ENCODE measurements at places on chromosomes 6 and 20. TPM values are rescaled to one million over a fixed set of nuclear protein-coding genes. Genes with fewer than 3 reads are reported as not detected.

- H3K27ac ChIP-seq: no peak overlapping the region
- no peaks in the 10 kb centered on the region for H3K27me3 ChIP-seq
- DNase-seq: no peak
- no peak overlapping the region for H3K4me3 ChIP-seq
- peaks cover 4% of the 10 kb centered on the region for H3K36me3 ChIP-seq
- H3K4me1 ChIP-seq: peaks cover 22% of the 10 kb centered on the region
These were observed 1.9 kb upstream of the IGF2R start for GRCh38 chr6:159966981-159967380.

GRCh38 chr6:99318566-99318965 is 30.9 kb downstream of the FAXC start:
- no peaks in the 10 kb centered on the region for H3K4me1 ChIP-seq
- DNase-seq: no peak
- no peaks in the 10 kb centered on the region for H3K36me3 ChIP-seq
- no peak overlapping the region for H3K27ac ChIP-seq
- no peak overlapping the region for H3K4me3 ChIP-seq
- peaks cover 15% of the 10 kb centered on the region for H3K27me3 ChIP-seq

- H3K27ac ChIP-seq: peak overlapping the region; percentile 89
- no peak for DNase-seq
- peak overlapping the region; percentile 91 for H3K4me3 ChIP-seq
- H3K27me3 ChIP-seq: no peaks in the 10 kb centered on the region
These were observed 2.4 kb upstream of the CCR6 start for GRCh38 chr6:167120583-167120903.

DNA sequence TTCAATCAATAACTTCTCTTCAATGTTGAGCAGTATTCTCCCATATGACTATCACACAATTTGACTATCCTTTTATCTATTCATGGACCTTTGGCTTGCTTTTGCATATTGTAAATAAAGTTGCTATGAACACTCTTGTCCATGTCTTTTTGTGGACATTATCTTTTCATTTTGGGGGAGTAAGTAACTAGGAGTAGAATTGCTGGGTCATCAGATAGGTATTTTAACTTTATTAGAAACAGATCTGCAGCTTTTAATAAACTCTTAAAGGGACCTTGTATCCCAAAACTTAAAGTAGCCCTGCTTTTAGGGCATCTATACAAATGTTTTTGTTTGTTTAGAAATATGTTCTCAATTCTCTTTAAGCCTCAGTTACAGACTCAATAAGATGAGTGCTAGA is 614.2 kb upstream of the CITED2 start:
- H3K4me3 ChIP-seq: no peak overlapping the region
- DNase-seq: no peak
- peaks cover 5% of the 10 kb centered on the region for H3K27me3 ChIP-seq

DNA sequence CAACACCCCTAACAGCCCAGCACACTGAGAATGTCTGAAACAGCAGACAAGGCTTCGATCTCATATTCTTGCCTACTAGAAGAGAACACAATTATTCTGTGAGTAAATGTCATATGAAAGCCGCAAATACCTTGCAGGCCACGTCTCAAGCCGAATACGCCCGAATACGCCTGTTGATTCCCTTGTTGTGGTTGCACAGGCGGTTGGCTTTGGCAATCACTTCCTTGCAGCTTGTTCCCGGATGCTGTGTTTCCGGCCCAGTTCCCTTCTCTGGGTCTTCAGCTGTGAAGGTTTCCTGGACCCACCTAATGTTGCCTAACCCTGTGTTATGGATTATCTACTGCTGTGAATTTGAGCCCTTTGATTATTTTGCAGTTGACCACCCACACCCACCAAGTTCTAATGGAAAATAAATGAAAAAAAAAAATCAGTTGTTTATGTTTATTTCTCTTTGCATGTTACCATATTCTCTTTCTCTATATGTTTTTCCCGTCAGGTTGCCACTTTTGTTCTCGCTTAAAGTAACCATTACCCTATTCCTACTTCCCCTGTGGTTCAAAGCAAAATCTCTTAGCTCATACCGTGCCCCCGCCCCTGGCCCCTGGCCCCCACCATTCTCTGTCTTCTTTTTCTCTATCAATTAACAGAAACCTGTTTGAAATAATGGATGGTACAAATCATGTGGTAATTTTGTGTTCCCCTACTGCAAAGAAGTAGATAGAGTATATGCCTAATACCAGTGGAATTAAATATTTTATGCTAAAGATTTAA is 172.4 kb downstream of the ADGB start:
- no peak overlapping the region for H3K4me3 ChIP-seq
- DNase-seq: no peak
- peaks cover 19% of the 10 kb centered on the region for H3K27me3 ChIP-seq
- no peaks in the 10 kb centered on the region for H3K36me3 ChIP-seq
- H3K4me1 ChIP-seq: peaks cover 10% of the 10 kb centered on the region

DNA sequence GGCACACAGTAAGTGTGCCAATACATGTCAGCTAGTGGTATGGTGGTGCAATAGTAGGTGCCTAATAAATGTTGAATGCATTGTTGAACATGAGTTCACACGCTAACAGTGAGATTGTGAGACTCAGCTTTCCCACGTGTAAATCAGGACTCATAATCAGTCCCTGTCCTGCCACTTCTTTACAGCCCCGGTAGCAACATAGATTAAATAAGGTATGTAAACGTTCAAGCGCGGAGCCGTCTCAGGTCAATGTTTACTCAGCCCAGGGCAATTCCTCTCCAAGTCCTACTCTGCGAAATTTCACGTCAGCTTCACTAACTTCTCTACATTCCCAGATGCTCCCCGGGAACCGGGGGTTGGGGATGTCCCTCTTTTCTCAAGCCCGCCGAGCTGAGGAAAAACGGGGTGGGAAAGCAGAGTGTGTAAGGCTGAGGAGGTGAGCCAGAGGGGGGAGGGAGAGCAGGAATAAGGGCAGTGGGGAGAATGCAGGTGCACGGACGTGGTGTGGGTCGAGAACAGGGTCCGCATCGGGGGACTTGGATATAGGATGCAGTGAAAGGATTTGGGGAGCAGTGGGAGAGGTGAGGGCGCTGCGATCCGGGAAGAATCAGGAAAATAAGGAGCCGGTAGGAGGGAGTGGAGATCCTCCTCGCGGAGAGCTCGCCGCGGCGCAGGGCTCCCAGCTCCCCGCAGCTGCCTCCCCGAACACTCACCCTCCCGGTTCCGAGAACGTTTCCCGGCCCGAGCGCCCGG is 544 bp upstream of the TP53INP2 start:
- H3K27ac ChIP-seq: peak overlapping the region; percentile 86
- H3K27me3 ChIP-seq: peaks cover 7% of the 10 kb centered on the region
- H3K4me3 ChIP-seq: peak overlapping the region; percentile 92
- peaks cover 4% of the 10 kb centered on the region for H3K36me3 ChIP-seq
- peak; percentile 23 for DNase-seq
- peaks cover 20% of the 10 kb centered on the region for H3K4me1 ChIP-seq

GRCh38 chr20:64223526-64224067 is 32.0 kb upstream of the PCMTD2 start:
- H3K4me3 ChIP-seq: no peak overlapping the region
- no peaks in the 10 kb centered on the region for H3K4me1 ChIP-seq
- H3K27me3 ChIP-seq: peaks cover 4% of the 10 kb centered on the region
- no peak for DNase-seq

- no peaks in the 10 kb centered on the region for H3K36me3 ChIP-seq
- H3K27me3 ChIP-seq: peaks cover 1% of the 10 kb centered on the region
- peak overlapping the region; percentile 44 for H3K4me3 ChIP-seq
- DNase-seq: no peak
These were observed 89.5 kb downstream of the SNX5 start for GRCh38 chr20:17878912-17879602.

- peak overlapping the region; percentile 20 for H3K27ac ChIP-seq
- H3K36me3 ChIP-seq: peaks cover 2% of the 10 kb centered on the region
- peaks cover 4% of the 10 kb centered on the region for H3K4me1 ChIP-seq
- no peak for DNase-seq
- H3K27me3 ChIP-seq: peaks cover 3% of the 10 kb centered on the region
These were observed 117.6 kb downstream of the SULF2 start for GRCh38 chr20:47667531-47668312.

DNA sequence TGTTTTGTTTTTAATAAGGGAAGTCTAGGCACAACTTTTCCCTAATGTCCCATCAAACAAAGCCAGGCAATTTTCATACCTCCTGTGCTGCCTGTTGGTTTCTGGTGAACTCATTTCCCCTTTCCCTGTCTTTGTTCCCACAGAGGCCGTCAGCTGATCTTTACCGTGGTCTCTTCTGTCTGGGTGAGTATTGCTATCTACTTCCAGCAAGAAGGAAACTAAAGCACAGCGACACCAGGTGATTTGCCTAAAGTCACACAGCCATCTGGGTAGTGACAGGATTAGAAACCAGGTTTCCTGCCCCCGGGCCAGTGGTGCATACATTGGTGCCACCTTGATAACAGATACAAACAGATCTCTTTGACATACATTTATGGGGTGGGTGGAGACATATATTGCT is 59.6 kb downstream of the RAB44 start:
- peaks cover 77% of the 10 kb centered on the region for H3K4me1 ChIP-seq
- H3K27me3 ChIP-seq: no peaks in the 10 kb centered on the region
- peak overlapping the region; percentile 90 for H3K4me3 ChIP-seq
- peaks cover 14% of the 10 kb centered on the region for H3K36me3 ChIP-seq
- H3K27ac ChIP-seq: peak overlapping the region; percentile 97
- DNase-seq: no peak

GRCh38 chr6:136415351-136416007 is 125.8 kb upstream of the BCLAF1 start:
- H3K4me1 ChIP-seq: no peaks in the 10 kb centered on the region
- H3K36me3 ChIP-seq: no peaks in the 10 kb centered on the region
- H3K27ac ChIP-seq: no peak overlapping the region

DNA sequence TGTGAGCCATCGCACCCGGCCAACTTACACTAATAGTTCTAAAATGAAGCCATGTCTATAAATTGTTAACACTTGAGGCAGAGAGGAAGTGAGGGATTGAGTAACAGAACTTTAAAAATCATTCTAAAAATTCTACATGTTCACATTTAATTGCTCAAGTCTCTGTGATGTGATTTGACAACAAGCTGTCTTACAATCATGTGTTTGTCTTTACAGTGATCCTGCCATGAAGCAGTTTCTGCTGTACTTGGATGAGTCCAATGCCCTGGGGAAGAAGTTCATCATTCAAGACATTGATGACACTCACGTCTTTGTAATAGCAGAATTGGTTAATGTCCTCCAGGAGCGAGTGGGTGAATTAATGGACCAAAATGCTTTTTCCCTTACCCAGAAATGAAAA is 23.6 kb downstream of the GTF2H5 start:
- H3K36me3 ChIP-seq: peaks cover 48% of the 10 kb centered on the region
- no peaks in the 10 kb centered on the region for H3K4me1 ChIP-seq
- DNase-seq: no peak
- no peaks in the 10 kb centered on the region for H3K27me3 ChIP-seq
- H3K4me3 ChIP-seq: no peak overlapping the region

GRCh38 chr6:19705606-19706005 is 131.6 kb upstream of the ID4 start:
- H3K4me1 ChIP-seq: no peaks in the 10 kb centered on the region
- no peak overlapping the region for H3K27ac ChIP-seq
- no peak for DNase-seq
- no peak overlapping the region for H3K4me3 ChIP-seq
- H3K36me3 ChIP-seq: no peaks in the 10 kb centered on the region

Gene SLC17A9
- total RNA-seq: 47.6 TPM

Gene RAMACL
- total RNA-seq: 2.3 TPM

Gene CST4
- not detected for total RNA-seq

Gene FAM83B
- not detected for total RNA-seq

Gene NTSR1
- total RNA-seq: not detected

Gene SRSF3
- total RNA-seq: 494 TPM

Gene TCP11
- not detected for total RNA-seq

Gene PNPLA1
- total RNA-seq: not detected

Gene MLIP
- not detected for total RNA-seq

Gene ALDH8A1
- total RNA-seq: 0.53 TPM

Gene ZNF165
- total RNA-seq: 6.0 TPM

Gene STMND1
- not detected for total RNA-seq

Gene CABLES2
- total RNA-seq: 6.6 TPM
